ENCODE measurements at places on chromosomes 5 and 9. TPM values are rescaled to one million over a fixed set of nuclear protein-coding genes. Genes with fewer than 3 reads are reported as not detected.

The TMOD1 gene
- 0.87 TPM for total RNA-seq

The FLT4 gene
- total RNA-seq: 533 TPM

The ROR2 gene
- total RNA-seq: not detected

The AGPAT2 gene
- total RNA-seq: 43.9 TPM

The PALM2AKAP2 gene
- 0.09 TPM for total RNA-seq

The OR1J1 gene
- not detected for total RNA-seq

The LHX2 gene
- not detected for total RNA-seq

The FOXD4L4 gene
- total RNA-seq: 0.09 TPM

The SPIN1 gene
- 83.5 TPM for total RNA-seq

The STPG3 gene
- total RNA-seq: not detected

The PCDHB2 gene
- total RNA-seq: 0.22 TPM

The IFNB1 gene
- total RNA-seq: not detected

The SLC4A9 gene
- total RNA-seq: not detected

The MARCHF3 gene
- total RNA-seq: 109 TPM

The CCNI2 gene
- total RNA-seq: 0.11 TPM

The MARCOL gene
- total RNA-seq: not detected

The PHF24 gene
- total RNA-seq: not detected
